ENCODE measurements at places on chromosomes 2 and 18.

GRCh38 chr2:9356261-9356660 lies 67.1 kb downstream of the ITGB1BP1 start:
- DNase-seq: no peak

DNA sequence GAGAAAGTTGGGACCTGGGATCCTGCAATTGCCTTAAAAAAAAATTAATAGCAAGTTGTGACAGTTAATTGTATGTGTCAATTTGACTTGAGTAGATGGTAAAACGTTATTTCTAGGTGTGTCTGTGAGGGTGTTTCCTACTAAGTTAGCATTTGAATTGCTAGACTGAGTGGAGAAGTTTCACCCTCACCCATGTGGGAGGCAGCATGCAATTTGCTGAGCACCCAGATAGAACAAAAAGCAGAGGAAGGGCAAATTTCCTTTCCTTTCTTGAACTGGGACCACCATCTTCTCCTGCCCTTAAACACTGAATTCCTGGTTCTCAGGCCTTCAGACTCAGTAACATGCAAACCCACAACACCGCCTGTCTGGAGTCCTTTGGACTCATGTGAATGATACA lies 455.7 kb downstream of the GALR1 start:
- no peak for DNase-seq

DNA sequence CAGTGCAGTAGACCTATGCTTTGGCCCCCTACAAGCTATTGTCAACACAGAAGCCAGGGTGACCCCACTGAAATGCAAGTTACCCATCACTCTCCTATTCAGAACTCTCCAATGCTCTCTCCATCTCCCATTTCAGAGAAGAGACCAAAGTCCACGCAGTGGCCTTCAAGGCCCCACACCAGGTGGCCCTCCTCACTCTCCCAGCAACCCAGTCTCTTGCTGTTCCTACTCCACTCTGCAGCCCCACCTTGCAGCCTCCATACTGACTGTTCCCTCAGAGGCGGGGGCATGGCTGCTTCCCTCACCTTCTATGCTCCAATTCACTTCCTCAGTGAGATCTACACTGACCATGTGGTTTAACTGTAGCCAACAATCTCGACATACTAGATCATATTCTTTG lies 313.3 kb downstream of the CELF4 start:
- DNase-seq: no peak

GRCh38 chr2:138827426-138828054 lies 47.4 kb upstream of the NXPH2 start:
- no peak for DNase-seq

- no peak for DNase-seq
Observed at GRCh38 chr2:139514951-139515350, 734.8 kb upstream of the NXPH2 start.

- DNase-seq: no peak
Observed at GRCh38 chr2:44949329-44950151, 8.0 kb downstream of the SIX3 start.

- DNase-seq: no peak
Observed at GRCh38 chr2:20146401-20146800, 78.5 kb downstream of the SDC1 start.

DNA sequence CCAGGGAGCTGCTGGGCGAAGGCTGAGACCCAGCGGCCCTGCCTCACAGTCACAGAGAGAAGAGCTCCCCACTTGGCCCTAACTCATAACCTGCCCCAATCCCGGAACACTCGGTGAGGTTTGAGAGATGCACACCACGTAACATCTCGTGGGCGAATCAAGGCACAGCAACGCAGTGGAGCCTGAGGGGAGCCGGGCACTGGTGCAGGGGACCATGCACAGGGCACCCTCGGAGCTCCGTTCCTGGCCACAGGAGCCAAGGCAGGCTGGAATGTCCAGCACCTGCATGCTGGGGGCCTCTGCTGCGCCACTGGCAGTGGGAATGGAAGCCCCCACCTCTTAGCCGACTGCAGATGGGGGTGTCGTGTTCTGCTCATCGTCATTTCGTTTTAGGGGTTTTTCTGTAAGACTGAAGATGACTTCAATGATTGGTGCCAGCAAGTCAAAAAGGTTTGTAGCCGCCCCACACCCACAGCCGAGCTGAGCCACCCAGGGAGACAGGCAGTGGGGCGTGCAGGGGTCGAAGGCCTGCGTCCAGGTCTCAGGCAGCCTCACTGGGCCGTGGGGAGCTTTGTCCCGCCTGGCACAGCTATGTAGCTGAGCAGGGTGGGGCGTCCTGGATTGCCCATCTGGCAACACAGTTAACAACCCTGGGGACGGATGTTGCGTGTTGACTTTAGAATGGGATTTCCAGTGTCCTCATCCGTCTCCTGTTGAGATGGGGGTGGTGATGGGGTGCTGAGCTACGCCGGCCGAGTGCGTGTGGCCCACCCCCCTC lies 16.1 kb downstream of the DTYMK start:
- DNase-seq: no peak

GRCh38 chr2:5839550-5839949 lies 147.4 kb downstream of the SOX11 start:
- DNase-seq: no peak

DNA sequence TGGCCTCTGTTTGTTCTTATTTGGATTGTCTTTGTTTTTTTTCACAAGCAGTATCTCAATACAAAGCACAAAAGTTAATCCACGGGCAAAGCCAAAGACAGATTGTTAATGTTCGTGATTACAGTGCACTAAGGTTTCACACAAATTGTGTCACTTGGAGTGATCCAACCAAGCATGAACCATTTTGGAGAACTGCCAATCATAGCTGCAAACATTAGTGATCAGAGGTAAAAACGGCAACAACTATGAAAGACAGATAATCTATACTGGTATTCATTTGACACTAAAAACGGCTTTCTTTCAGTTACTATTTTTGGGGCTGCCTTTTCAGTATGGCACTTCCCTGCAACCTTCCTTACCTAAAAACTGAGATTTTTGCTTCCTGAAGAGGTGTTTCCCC lies 213.1 kb upstream of the GULP1 start:
- DNase-seq: no peak

- no peak for DNase-seq
Observed at GRCh38 chr18:58579561-58580047, 49.3 kb downstream of the ALPK2 start.

GRCh38 chr2:72883356-72883962 lies 3.7 kb upstream of the SPR start:
- DNase-seq: no peak

DNA sequence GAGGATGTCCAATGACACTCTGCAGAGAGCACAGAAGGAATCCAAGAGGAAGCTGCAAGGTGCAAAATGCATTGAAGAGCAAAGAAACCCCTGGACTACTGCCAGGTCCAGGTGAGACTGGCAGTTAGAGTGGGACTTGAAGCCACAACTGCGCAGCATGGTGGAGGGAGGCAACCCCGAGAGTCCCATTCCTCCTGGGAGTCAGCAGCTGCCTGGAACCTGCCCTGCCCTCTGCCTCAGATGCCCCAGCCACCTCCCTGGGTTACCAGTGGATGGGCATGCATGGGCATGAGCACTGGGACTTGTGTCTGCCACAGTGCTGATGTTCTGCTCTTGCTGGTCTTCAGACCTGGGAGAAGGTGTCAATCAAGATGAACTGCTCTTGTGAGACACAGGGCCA lies 43.2 kb downstream of the ANKMY1 start:
- DNase-seq: no peak

GRCh38 chr2:128301501-128301966 lies 17.1 kb downstream of the HS6ST1 start:
- DNase-seq: no peak

GRCh38 chr2:240223631-240224030 lies 83.2 kb upstream of the OTOS start:
- no peak for DNase-seq
